ENCODE measurements at places on chromosomes 13 and 19.

DNA sequence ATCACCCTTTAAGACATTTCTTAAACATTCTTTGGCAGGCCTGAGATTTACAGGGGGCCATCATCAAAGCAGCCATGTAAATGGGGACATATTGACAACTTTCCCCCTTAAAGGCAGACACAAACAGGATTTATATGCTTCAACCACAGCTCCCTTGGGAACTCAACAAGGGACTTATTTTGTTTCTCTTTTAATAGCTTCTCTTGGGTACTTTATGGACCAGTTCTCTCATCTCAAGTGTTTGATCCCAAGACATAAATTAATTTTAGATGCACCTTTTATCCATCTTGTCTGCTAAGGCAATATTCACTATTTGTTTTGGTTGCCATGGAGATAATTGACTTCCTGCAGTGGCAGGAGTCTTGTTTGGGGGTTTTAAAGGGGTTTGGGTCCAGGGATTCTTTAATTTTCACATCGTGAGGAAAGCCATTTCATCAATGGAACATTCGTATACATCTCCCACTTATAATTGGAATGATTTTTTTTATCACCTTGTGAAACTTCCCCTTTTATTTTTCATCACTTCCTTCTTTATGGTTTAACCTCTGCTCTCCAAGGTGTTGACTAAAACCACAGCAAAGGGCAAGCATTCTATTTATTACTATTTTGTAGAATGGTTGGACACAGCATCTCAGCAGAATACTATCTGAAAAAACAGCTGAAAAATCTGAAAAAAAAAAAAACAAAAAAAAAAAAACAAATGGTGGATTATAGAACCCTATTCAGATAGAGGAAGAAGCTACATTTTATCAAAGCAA is 726.0 kb downstream of the DIAPH3 start:
- DNase-seq, result no peak

DNA sequence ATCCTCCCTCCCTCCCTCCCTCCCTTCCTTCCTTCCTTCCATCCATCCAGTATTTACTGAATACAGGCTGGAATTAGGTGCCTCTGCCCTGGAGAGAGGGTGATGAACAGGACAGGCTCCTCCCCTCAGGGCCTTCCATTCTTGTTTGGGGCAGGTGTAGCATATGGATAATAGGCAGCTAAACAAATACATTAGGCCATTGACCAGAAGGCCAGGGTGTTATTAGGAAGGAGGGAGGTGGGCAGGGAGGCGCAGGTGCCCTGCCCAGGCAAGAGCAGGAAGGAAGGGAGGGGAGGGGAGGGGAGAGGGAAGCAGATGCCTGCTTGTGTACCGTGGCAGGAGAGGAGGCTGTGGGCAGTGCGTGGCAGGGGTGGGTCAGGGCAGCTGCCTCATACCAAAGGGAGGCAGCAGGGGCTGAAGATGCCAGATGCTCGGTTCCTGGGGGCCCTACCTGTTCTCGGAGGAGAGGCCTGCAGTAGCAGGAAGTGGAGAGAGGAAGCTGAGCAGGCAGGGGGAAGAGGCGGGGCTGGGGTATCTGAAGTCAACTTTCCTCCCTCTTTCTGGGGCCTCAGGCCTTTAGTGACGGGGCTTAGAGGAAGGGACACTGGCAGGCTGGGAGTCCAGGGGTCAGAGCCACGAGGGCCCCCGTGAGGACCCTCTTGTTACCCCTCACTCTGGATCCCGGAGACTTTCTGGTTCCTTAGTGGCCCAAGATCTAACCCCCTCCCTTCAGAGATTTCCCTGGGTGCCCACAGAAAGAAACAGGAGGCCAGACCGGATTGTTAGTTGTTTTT is at the start of gene RINL:
Gene RINL (minus strand): TSS at position 495 of the 794 bp plus-strand sequence. CDS start 1,533 bp downstream, outside the sequence.
- DNase-seq, result no peak

DNA sequence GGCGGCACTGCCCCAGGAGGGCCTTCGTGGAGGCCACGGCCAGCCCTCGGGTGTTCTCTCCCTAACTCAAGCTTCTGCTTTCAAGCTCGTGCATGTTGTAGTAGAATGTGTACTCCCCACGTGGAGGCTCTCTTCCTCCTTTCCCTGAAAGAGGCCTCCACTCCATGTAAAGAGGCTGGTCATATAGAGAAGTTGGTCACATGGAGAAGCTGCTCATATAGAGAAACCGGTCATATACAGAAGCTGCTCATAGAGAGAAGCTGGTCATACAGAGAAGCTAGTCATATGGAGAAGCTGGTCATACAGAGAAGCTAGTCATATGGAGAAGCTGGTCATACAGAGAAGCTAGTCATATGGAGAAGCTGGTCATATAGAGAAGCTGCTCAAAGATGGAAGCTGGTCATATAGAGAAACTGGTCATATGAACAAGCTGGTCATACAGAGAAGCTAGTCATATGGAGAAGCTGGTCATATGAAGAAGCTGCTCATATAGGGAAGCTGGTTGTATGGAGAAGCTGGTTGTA is 152.5 kb downstream of the COL4A1 start:
- no peak for DNase-seq

- no peak for DNase-seq
Measured at GRCh38 chr13:40974460-40975407, 44.4 kb downstream of the ELF1 start.

DNA sequence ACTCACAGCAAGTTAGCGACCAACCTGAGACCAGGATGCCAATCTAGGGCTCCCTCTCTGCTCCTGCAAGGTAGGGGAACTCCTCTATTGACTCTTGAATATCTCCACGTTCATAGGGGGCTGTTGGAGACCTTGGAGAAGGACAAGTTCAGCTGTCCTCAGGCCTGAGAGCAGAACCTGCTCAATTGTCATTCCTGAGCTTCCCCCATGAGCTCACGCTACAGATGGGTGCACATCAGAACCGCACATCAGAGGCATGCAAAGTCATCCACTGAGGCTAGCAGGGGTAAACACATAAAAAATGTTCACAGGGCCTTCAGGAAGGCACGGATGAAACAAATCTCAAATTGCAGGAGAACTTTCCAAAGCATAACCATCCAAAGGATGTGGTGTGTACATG is 168.8 kb upstream of the ZNF507 start:
- no peak for DNase-seq

GRCh38 chr13:99867535-99868257 is 103.9 kb downstream of the ZIC5 start:
- DNase-seq, result no peak

DNA sequence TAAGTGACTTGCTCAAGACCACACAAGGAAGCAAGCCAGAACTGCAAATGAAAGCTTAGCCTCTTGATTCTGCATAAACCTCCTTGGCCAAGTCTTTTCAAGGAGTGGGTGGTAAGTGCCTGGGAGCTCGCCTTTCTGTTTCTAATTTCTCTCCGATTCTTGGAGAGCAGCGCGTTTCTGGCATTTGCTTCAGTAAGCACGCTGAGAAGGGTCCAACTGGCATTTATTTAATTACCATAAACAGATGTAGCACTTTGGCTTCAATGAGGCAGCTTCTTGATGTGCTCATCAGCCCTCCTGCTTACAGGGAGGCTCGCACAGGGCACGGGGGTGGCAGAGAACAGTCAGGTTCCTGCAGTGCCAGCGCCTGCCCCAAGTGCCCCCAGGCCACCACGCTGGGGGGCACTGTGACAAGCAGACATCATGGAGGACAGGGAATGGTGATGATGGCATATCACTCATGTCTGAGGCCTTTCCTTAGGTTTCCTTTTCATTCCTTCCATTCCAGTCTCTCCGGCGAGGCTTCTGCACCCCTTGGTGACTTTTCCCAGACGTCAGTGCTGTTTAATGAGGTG is 13.3 kb downstream of the SIAH3 start:
- DNase-seq, result no peak

DNA sequence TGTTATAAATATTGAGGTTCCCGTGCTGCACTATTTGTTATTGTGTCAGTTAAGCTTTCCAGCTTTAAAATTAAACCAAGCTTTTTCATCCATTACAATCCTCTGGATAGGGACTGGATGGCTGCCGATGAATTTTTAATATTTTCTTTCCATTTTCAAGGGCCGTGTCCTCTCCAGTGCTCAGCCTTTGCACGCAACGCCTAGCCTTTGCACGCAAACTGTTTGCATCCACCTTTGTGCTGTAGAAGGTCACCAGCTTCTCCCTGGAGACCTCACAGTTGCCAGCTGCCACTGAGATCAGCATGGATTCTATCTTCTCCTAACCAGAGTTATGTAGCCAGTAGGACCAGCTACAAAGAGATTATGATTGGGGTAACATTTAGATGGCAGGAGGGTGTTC is 240.5 kb downstream of the SLC7A1 start:
- no peak for DNase-seq

GRCh38 chr19:14393329-14393728 is 12.1 kb downstream of the ADGRE5 start:
- no peak for DNase-seq

GRCh38 chr13:25800523-25800922 is 251.3 kb downstream of the SHISA2 start:
- DNase-seq, result no peak

- DNase-seq, result no peak
Measured at GRCh38 chr19:40035996-40036395, 20.0 kb downstream of the ZNF780B start.

DNA sequence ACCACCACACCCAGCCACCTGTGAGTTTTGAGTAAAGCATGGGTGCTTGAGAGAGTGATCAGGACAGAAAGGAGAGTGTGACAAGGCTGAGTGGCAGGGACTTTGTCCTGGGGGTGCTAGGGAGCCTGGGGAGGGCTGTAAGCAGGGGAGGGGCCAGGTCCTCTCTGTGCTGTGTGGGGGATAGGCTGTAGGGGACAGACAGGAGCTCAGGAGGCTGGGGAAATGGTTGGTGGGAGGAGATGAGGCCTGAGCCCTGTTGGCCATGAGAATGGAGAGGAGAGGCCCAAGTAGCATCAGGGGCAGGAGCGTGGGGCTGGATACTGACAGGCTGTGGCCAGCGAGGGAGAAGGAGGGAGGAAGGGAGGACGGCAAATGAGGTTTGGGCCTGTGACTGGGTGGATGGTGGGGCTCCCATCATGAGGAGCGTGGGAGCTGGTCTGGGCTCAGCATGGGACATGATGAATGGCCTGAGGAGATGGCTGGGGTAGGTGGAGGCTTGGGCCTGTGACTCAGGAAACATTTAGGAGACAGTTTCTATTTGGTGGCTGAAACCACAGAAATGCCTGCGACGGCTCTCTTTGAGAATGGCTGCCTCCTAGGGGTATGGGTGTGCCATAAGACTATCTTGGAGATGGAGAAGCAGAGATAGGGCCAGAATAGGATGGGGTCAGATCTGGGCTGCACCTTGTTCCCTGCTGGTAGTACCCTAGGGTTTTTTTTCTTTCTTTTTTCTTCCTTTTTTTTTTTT is 25.0 kb downstream of the GRIN2D start:
- no peak for DNase-seq

DNA sequence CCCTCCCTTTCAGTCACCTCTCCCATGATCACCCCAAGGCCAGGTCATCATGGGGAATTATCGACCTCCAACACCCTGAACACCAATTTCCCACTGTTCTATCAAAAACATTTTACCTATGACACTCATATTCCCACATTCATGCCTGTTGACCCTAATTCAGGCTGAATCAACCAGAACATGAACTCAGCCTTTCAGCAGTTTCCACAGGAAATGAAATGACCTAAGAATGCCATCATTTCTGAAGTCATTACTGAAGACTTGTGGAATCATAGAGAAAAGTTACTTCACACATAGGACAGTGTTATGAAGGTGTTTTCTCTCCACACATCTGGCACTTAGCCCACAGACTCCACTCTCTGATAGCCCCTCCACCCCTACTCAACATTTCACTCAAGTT is 29.9 kb upstream of the FAM124A start:
- no peak for DNase-seq

DNA sequence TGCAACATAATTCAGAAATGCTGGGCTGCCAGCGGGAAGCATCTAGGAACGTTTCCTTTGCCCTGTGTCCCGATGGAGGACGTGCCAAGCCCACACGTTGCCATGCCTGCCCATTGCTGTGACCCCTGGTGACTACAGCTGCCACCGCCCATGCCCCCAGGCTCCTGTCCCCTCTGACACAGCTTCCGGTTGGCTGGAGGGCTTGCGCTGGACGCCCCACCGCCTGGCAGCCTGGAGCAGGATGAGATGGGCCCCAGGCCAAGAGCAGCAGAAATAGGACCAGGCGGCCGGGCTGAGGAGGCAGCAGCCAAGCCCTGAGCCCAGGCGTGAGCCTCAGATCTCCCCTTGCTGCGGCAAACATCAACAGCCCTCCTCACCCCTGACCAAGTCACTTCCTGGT is 125.9 kb downstream of the COL4A2 start:
- DNase-seq, result no peak

Measured in right renal pelvis (tissue), 4 donors.